ENCODE measurements at places on chromosomes 12 and 14.

DNA sequence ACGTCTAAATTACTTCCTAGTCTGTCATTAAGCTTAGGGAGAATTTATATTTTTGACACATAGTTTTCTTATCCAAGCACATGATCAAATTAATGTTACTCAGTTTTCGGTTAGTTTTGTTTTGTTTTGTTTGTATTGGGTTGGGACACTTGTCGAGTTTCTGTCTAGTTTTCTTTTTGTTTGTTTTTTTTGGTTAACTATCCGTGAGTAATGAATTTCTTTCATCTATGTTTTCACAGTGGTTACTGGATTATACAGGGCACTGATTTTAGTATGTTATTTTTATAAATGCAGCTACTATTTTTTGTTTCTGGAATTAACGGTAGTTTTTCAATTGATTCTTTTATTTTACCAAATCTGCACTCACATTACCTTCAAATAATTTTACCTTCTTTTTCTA, 2.7 kb downstream of the KLRF1 start:
- DNase-seq = no peak

- peak; percentile 61 for DNase-seq
Observed at GRCh38 chr12:14948672-14949071, 10.3 kb upstream of the ERP27 start.

DNA sequence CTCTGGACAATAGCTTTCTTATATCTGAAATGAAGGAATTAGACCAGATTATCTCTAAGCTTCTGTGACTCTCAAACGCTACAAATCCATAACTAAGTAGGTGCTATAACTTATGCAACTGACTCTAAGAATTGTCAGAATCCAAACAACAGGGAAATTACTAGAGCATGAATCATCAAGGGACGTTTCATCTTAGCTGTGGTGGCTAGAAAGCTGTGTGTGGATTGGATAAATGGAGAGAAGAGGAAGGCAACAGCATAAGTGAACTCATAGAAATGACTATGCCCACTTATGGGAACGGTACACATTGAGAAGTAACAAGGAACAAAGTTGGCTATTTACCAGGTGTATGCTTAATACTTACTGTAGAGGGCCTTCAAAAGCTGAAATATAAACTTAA, 96.0 kb upstream of the NEDD1 start:
- DNase-seq = no peak

- no peak for DNase-seq
Observed at GRCh38 chr14:97413022-97413539, 615.9 kb downstream of the VRK1 start.

DNA sequence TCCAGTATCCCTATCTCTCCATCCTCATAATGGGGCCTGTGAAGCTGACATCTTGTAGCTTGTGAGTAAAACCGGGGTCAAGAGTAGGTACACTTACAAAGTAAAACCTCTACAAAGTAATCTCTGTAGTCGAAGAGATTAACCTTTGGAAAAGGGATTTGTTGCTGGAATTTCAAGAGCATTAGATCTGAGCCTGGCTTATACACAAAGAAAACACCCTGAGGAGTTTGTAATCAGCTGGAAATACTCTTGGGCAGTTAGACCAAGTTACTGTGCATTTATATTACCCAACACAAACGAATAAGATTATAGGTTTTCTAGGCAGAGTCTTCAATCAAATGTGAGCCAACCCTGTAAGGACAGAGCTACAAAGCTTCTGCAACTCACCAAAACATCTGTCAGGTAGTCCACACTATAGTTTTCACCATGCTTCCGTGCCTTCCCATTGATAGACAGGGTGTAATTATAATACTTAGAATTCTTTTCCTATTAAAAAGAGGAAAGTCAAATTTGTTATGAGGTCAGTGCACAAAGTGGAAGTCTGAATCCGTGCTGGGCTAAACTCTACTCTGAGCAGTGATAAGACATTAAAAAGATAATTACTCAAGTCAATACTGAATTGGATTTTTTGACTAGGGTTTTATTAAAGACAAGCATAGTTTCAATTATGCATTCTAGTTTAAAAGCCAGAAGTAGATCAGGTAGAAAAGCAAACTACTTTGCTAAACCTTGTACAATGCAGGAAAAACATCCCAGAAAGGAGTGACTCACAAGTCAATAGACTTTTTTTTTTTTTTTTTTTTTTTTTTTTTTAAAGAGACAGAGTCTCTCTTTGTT, 14.6 kb downstream of the GNS start:
- DNase-seq = no peak

DNA sequence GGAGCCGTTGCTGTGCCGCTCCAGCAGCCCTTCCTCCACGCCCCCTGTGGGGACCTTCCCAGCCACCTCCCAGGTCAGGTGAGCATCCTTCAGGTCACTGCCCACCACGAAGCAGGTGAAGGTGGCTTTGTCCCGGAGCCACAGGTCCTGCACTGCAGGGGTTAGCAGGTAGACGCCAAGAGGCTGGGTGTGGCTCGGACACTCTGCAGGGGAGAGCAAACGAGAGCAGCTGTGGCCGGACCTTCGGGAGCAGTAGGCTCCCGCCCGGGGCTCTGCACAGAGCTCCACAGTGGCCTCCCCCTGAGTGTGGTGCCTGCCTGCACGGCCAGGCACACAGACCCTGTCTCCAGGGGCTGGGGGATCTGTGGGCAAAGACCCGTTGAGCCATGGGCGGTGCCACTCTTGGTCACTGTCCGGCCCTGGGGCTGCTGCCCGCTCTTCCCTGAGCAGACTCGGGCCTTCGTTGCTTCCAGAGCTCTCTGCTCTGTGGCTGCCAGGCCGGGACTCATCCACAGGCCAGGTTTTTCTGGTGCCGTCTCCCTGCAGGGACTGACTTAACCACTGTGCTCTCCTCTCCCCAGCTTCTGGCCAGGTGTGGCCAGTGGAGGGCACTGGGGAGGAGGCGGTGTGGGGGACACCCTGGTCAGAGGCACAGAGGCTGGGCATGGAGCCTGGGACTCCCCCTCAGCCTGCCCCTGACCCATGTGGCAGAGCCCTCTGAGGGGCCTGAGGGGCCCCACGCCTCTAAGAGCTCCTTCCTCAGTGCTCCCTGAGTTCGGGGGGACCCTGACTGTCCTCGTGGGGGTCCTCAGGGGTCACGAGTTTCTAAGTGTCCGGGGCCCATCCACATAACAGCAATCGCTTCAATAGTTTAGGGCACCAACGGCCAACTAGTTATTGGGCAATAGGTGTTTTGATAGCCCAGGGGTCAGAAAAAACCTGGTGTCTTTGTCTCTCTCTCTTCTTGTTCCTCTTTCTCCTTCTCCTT, 314.9 kb downstream of the TMEM121 start:
- DNase-seq = no peak

DNA sequence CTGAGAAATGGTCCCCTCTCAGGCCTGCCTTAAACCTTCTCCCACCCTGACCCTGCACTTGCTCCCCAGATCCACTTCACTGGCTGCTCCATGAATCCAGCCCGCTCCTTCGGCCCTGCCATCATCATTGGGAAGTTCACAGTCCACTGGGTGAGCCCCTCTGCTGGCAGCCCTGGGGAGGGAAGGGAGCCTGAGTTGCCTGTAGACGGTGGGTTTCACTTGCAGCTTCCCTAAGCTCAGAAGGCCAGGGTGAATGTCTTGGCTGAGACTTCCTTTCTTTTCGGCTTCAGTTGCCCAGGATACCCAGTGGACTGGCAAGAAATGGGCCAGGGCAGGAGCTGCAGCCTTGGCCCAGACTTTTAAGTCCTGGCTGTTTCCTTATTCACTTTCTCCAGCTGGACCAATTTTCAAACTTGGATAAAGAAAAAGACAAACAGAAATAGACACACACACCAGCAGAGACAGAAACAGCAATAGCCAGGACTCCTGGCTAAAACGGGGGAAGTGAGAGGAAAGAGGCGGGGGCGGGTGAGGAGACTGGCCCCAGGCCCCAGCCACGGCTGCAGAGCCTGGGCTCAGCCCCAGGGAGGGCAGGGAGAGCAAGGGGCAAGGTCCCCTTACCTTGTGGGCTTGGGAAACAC, 2.0 kb downstream of the AQP6 start:
- DNase-seq = no peak

GRCh38 chr12:33588725-33589405, 149.2 kb upstream of the SYT10 start:
- DNase-seq = no peak

- no peak for DNase-seq
Observed at GRCh38 chr12:106839333-106839732, 64.9 kb downstream of the RIC8B start.

GRCh38 chr12:26143291-26143690, 18.5 kb upstream of the BHLHE41 start:
- DNase-seq = no peak

DNA sequence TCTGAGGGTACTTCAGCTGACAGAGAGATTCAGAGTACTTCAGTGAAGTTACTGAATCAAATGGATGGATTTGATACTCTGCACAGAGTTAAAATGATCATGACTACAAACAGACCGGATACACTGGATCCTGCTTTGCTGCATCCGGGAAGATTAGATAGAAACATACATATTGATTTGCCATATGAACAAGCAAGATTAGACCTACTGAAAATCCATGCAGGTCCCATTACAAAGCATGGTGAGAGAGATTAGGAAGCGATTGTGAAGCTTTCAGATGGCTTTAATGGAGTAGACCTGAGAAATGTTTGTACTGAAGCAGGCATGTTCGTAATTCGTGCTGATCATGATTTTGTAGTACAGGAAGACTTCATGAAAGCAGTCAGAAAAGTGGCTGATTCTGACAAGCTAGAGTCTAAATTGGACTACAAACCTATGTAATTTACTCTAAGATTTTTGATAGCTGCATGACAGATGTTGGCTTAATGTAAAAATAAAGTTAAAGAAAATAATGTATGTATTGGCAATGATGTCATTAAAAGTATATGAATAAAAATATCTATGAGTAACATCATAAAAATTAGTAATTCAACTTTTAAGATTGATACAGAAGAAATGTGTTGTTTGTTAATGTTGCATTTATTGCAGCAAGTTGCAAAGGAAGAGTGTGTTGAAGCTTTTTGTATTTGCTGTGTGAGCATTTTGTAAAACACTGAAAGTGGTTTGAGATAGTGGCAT, 136.1 kb upstream of the RAP1B start:
- DNase-seq = no peak

GRCh38 chr12:45284096-45284901, 68.4 kb downstream of the ANO6 start:
- no peak for DNase-seq

GRCh38 chr14:64423987-64424386, 35.8 kb downstream of the MTHFD1 start:
- peak; percentile 18 for DNase-seq

- no peak for DNase-seq
Observed at GRCh38 chr12:116257215-116257614, 20.3 kb downstream of the MED13L start.

- DNase-seq = peak; percentile 78
Observed at GRCh38 chr12:121795034-121795968, 1.8 kb upstream of the RHOF start.

DNA sequence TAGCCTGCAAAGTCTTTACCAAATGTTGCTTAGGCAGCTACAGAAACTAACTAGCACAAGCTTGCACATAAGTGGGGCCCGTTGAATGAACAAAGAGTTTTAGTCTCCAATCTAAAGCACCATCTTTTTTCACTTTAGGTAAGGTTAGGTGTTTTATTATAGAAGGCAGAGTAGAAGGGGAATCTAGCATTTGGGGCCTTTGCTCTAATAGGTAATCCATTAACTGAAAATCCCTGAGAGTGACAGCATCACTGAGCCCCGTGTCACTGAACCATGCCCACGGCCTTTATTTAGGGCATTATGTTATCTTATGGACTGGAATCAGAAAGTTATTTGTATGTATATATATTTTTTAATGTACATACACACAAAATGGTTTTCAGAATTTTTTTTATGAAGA, 25.1 kb downstream of the CPNE8 start:
- DNase-seq = no peak

GRCh38 chr14:90406384-90406798, 9.6 kb downstream of the CALM1 start:
- no peak for DNase-seq

DNA sequence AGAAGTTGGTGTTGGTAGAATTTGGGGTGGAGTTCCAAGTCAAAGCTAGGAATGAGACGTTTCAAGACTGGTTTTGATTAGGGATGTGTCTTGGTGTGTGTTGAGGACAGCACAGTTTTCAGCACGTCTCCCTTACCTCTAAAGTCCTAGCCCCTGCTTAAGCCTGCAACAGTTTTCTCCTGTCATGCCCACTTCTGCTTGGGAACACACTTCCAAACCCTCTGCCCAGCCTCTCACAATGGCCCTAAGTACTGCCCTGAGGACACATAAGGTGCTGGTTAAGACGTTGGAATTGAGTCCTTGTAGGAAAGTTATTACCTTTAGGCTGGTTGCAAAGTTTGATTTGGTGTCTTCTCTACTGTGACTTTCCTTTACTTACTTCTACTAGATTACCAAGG, 710 bp upstream of the BMAL2 start:
- no peak for DNase-seq

DNA sequence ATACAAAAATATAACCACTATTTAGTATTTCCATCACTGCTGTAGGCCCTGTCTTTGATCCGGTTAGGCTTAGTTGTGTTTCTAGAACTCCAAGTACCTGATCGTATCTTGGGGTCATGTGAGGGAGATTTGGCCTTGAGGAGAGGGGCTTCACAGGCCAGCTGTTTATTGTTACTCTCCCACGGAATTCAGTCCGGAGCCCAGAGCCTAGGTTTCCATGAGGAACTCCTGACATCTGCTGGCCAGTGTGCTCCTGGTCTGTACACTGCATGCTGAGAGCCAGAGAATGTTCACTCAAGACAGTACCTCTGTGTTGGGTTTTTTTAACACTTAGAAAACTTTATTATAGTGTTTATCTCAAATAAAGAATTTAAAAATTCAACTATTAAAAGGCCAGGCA, 341.0 kb upstream of the TMEM132C start:
- DNase-seq = no peak

DNA sequence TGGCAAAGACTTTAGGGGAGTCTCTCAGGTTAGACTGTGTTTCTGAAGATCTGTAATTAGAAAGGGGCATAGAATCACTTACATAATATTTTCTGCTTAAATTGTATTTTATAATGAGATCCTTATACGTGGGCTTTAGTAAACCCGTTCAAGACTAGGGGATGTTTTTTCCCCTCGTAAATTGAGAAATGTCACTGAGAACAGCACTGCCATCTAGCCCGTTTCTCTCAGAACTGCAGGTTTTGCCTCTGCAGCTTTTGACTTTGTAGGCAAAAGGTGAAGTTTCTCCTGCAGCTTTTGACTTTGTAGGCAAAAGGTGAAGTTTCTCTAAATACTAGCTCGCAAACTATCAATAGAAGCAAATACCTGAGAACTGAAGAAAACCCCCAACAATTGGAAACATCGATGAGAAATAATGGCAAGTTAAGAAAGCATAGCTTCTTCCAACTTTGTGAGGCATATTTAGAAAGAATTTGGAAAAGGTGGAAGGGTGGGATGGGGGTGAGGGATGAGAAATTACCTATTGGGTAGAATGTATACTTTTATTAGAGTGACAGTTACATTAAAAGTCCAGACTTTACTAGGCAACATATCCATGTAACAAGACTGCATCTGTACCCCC, 9.9 kb upstream of the ASPG start:
- no peak for DNase-seq
